ENCODE measurements at places on chromosomes 6 and 20.

GRCh38 chr6:150722614-150723344, 123.1 kb downstream of the PLEKHG1 start:
- DNase-seq: no peak

DNA sequence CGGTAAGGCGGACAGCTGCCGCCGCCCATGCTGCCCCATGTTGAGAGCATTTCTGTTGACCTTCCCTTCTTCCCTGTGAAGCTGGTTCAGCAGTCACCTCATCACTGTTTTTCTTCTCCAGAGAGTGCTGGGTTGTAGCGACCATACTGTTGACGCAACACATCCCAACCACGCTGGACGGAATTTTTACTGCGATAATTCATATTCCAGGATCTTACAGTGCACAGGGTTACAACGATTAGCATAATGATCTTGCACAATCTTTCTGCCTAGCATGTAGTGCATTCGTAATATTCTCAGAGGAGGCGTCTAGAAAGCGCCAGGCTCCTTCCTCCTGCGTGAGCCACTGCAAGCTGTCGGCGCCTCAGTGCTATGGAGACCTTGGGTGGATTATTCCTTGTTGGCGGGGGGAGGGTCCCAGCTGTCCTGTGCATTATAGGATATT, 137.0 kb downstream of the MTHFD1L start:
- DNase-seq: no peak

- DNase-seq: no peak
Measured at GRCh38 chr20:32970115-32970972, 33.9 kb downstream of the SUN5 start.

DNA sequence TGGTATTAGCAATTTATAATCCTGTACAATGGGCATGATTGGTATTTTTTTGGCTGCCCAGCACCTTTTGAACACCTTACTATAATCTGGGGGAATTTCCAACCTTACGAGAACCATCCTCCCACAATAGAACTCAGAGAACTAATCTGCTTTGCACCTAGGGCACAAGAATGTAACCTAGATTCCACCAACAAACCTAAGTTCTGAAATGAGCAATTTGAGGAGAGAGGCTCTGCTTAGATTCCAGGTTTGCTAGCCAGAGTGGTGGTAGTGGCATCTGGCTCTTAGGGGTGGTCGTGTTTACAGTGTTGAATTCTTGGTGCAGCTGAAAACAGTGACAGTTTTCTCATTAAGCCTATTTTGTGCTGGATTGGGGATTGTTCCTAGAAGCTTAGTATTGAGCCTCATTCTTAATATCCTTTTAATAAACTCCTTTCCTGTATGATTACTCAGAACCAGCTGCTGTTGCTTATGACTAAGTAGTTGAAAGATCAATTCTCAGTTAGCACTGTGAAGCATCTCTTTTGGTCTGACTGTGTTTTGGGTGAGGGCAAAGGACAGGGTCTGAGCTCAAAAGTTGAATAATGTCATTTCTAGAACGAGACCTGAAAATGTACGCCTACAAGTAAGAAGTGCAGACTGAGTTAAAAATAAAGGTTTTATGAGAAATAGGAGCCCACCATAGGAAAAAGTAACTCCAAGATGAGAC, 385.6 kb downstream of the CDKAL1 start:
- DNase-seq: no peak

GRCh38 chr20:60338556-60338955, 380.3 kb downstream of the CDH26 start:
- no peak for DNase-seq

- no peak for DNase-seq
Measured at GRCh38 chr6:69887714-69888345, 21.5 kb downstream of the COL19A1 start.

Measured in stimulated activated CD4-positive, alpha-beta T cell treated with anti-CD3 and anti-CD28 coated beads, Interleukin-1b, Interleukin-23, amount 100 ng/mL, for 24 hours (primary cell).